ENCODE measurements at places on chromosomes 12 and 14. TPM values are rescaled to one million over a fixed set of nuclear protein-coding genes. Genes with fewer than 3 reads are reported as not detected.

GRCh38 chr12:119994892-119995658 is 6.0 kb downstream of the BICDL1 start:
- no peak for DNase-seq

DNA sequence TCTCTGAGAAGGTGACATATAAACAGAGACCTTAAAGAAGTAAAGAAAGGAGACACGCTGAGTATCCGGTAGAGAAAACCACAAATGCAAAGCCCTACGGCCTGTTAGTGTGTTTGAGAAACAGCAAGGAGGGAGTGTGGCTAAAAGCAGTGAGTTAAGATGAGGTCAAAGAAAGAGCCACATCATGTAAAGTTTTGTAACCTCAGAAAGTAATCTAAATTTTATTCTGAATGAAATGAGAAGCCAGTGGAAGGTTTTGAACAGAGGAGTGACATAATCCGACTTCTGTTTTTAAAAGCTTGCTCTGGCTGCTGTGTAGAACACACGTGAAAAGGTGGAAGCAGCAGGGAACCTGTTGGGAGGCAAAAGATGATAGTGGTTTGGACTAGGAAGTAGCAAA is 32.6 kb downstream of the PPP2R5E start:
- DNase-seq, result no peak

GRCh38 chr14:34714320-34715126 is at the start of gene CFL2:
Gene CFL2, minus strand, starts transcription at chr14:34714593. Its CDS starts 53 bp downstream, at chr14:34714540.
- no peak for DNase-seq

Gene ACVRL1
- 4.7 TPM for total RNA-seq

DNA sequence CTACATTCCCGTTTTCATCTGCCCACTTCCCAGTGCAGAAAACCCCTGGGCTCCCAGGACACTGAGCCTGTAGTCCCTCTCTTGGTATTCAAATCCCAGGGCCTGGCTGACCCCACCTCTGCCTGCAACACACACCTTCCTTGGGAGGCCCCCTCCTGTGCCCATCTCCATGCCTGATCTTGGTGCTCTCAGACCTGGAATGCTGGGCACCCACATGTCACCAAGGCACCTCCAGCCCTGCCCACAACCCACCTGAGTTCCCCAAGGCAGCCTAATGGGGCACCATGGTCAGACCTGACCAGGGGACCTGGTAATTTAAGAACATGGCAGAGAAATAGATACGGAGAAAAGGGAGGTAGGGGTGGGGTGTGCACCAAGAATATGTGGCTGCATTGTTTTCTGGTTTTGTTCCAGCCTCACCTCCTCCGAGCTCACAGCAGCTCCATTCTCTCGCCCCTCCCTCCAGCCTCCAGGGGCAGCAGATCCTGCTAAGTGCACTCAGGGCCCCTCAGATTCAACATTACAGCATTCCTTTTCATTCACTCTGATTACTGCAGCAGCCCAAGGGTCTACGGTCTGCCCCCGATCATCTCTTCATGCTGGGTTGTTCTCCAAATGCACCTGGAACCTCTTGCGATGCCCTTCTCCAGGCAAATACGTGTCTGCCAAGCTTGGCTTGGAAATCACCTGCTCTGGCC is 9.2 kb upstream of the HSP90AA1 start:
- no peak for DNase-seq

Measured in kidney epithelial cell (primary cell).